ENCODE measurements at places on chromosomes 4 and X.

GRCh38 chr4:102623622-102624021 lies 122.5 kb downstream of the NFKB1 start:
- DNase-seq, result peak; percentile 10

DNA sequence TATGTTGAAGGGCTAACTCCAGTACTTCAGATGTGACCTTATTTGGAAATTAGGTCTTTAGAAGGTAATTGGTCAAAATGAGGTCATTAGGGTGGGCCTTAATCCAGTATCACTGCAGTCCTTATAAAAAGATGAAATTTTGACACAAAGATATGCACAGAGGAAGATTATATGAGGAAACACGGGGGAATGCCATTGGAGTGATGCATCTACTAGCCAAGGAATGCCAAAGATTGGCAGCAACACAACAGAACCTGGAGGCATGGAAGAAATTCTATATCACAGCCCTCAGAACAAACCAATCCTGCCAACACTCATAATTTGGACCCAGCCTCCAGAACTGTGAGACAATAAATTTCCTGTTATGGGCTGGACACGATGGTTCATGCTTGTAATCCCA lies 17.6 kb downstream of the TRIM61 start:
- DNase-seq, result no peak

DNA sequence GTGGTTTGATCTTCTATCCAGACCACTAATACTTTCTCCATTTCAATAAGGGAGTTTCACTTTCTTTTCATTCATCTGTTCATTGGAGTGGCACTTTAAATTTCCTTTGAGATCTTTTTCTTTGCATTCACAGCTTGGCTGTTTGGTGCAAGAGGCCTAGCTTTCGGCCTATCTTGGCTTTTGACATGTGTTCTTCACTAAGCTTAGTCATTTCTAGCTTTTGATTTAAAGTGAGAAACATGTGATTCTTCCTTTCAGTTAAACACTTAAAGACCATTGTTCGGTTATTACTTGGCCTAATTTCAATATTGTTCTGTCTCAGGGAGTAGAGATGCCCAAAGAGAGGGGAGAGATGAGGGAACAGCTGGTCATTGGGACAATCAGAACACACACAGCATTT lies 24.3 kb downstream of the CXCL13 start:
- no peak for DNase-seq

- no peak for DNase-seq
Measured at GRCh38 chr4:154719087-154719486, 24.7 kb upstream of the LRAT start.

DNA sequence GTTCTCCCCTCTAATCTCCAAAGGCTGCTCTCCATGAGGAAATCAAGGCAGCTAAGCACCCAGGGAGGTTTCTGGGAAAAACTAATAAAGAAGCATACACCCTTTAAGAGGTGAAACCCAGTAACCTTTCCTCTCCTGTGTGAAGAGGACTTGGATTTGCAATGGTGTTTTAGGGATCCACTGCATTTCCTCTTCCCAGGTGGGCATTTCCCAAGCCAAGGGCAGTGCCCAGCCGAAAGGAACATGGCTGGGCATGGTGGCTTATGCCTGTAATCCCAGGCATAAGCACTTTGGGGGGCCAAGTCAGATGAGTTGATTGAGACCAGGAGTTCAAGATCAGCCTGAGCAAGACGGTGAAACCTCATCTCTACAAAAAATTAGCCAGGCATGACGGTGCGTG lies 5.4 kb upstream of the ZNF185 start:
- no peak for DNase-seq

DNA sequence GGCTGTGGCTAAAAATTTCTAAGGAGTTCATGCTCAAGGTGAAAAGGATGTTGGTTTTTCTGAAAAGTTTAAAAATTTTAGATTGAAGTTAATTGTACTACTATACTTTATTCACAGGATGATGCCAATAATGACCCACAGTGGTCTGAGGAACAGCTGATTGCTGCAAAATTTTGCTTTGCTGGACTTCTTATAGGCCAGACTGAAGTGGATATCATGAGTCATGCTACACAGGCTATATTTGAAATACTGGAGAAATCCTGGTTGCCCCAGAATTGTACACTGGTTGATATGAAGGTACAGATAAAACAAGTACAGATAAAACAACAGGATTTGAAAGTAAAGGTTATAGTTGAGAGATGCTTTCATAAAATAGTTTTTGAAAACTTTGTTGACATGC lies 12.2 kb downstream of the PAICS start:
- DNase-seq, result no peak

DNA sequence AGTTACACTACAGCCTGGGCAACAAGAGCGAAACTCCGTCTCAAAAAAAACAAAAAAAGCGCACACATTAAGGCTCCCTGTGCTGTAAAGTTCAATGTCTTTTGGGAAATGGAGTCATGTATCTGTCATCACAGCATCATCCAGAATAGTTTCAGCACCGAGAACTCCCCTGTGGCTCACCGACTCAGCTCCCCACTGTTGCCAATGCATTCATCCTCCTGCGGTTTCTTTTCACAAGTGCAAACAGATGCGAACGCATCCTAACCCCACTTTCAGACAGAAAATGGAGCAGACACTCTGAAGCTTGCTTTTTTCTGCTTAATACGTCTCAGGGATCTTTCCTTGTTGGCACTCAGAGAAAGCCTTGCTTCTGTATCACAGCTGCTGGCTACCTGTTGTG lies 13.8 kb upstream of the SH3TC1 start:
- no peak for DNase-seq

- DNase-seq, result no peak
Measured at GRCh38 chrX:97199501-97199900, 315.8 kb downstream of the RPA4 start.

DNA sequence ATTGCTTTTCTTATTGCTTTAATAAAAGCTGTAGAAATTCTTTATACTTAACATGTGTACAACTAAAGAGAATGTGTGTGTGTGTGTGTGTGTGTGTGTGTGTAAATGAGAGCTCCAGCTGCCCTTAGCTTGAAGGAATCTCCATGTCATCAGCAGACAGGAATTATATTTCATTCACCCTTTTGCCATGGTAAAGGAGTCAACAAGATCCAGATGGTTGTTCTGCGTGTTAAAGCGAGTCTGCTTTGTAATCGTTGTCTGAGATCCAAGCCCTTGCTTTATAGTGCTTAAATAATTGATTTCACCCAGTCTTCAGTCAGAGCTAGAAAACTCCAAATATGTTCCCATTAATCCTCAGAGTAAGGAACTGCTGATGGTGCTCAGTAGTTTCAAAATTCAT lies 285.5 kb downstream of the PDGFC start:
- DNase-seq, result no peak

GRCh38 chr4:81360737-81361136 lies 111.0 kb downstream of the RASGEF1B start:
- no peak for DNase-seq

DNA sequence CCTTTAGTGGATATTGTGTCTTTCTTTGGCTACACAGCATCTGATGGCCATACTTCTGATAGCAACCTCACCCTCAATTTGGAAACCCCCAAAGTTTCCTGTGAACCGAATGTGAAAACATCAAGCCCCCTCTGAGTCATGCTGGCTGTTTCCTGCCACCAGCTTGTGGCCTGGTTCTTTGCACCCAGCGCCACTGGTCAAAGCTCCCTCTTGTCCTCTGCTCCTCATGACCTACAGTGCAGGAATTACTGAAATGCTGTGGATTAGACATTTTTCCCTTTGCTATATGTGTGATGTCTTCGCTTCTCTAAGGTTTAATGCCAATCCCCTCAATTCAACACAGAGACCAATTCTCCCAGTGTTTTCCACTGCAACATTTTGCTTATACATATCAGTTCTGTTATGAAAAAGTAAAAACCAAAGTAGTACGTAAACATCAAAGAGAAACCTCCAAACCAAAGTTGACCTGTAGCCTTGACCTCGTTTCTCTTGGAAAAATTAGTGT lies 224.0 kb upstream of the TENM3 start:
- DNase-seq, result peak; percentile 3

DNA sequence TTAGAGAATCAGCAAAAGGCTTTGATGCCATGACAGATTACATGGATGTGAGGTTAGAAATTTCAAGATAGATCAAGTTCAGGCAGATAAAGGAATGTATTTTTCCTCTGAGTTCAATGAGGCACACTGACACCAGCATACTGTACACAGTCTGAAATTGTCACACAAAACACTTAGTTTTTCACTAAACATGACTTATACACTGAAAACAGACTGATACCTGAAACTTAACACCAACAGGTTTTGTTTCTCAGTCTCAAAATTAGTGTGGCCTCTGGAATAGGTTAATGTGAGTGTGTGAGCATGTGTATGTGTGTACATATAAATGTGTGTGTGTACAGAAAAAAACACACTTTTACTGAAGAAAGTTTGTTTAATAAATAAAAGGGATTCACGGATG lies 129.9 kb upstream of the SLITRK2 start:
- DNase-seq, result no peak

- no peak for DNase-seq
Measured at GRCh38 chr4:2284161-2284933, 22.4 kb upstream of the MXD4 start.

- DNase-seq, result no peak
Measured at GRCh38 chr4:149796381-149796780, 19.3 kb downstream of the IQCM start.

- DNase-seq, result no peak
Measured at GRCh38 chr4:28548594-28548993, 1688.0 kb downstream of the STIM2 start.

- no peak for DNase-seq
Measured at GRCh38 chr4:158741326-158742021, 18.3 kb upstream of the PPID start.

GRCh38 chrX:135713795-135714194 lies 356 bp downstream of the CT45A1 start:
- no peak for DNase-seq

GRCh38 chr4:142817442-142817841 lies 28.7 kb downstream of the INPP4B start:
- DNase-seq, result peak; percentile 30

GRCh38 chr4:83639849-83640493 lies 104.1 kb downstream of the GPAT3 start:
- peak; percentile 84 for DNase-seq

GRCh38 chr4:56209767-56210166 lies 177.5 kb downstream of the AASDH start:
- DNase-seq, result no peak

DNA sequence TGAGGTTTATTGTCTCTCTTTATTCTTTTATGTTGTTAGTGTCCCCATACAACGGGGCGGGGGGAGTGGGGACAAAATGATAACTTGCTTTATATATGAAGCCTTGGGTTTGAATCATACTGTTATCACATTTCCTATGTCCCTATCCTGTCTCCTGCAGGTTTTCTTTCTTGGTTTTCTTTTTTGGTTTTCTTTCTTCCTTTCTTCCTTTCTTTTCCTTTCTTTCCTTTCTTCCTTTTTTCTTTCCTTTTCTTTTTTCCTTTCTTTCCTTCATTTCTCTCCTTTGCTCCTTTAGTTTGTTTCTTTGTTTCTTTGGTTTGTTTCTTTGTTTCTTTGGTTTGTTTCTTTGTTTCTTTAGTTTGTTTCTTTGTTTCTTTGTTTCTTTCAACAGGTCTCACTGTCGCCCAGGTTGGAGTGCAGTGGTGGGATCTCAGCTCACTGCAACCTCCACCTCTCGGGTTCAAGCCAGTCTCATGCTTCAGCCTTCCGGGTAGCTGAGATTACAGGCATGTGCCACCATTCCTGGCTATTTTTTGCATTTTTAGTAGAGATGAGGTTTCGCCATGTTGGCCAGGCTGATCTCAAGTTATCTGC lies 4.8 kb downstream of the FMR1 start:
- no peak for DNase-seq

GRCh38 chr4:56870946-56871345 lies 36.8 kb upstream of the REST start:
- no peak for DNase-seq

DNA sequence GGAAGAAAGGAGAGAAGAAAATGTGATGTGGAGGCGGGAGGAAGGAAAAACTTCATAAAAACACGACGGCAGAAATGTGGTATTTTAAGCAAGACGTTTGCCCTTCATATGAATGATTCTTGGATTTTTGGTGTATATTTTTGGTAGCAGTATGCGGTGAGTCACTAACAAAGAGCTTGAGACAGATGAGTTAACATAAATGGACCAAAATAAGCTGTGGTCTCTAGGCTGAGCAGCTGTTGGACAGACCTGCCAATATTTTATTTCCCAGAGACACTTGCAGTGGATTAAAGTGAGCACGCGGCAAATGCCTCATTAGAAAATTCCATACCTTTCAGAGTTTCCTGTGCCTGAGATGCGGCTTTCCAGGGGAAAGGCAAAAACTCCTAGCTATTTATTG lies 43.1 kb upstream of the RPS6KA3 start:
- DNase-seq, result no peak

DNA sequence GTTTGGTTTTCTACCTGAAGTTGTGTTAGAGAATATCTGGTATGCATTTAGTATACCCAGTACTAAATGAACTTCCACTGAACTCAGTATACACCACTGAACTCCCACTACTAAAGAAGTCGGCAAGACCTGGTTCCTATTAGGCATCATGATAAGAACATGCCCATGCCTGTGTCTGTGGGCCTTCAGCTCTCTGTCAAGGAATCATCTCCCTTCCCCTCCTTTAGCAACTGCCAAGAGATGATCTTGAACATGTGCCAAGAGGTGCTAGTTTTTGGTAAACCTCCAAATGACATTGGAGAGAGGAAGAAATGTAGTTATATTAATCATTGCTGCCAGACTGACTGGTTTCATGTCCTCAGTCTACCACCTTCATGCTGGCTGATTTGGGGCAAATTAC lies 113.2 kb downstream of the ATP10D start:
- no peak for DNase-seq

DNA sequence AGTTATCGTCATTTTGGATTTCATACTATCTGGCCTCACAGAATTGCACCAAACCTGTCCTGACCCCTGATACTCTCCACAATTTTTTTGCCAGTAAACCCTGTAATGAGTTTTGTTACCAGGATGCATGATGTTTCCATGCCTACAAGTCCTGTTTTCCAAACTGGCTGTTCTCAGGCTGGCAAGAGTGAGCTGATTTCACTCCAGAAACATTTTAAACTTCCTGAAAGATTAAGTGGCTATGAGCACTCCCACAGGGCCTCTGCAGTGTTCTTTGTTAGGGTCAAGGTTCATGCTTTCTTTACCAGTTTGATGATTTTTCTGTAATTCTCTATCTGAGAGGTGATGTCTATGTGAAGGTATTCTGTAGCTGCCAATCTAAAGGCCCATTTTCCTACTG lies 31.7 kb upstream of the PDLIM3 start:
- no peak for DNase-seq

Data from natural killer cell (primary cell).